ENCODE measurements at places on chromosomes 13 and 19.

DNA sequence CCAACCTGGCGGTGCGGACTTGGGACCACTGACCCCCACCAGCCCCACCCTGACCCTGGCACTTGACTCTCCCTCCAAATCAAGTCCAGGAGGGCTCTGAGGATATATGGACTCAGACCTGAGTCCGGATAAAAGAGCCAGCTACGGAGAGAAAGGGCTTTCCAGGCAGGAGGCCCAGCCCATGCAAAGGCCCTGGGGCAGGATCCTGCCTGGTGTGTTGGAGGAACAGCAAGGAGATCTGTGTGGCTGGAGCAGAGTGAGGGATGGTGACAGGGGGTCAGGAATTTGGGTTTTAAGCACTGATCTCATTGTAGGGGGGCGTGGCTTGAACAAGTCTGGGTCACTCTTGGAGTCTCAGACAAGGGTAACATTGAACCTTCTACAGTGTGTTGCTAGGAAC is 474 bp upstream of the ZNRF4 start:
- DNase-seq: no peak

GRCh38 chr13:56530096-56530495 is 610.6 kb upstream of the PRR20A start:
- DNase-seq: no peak

- no peak for DNase-seq
Observed at GRCh38 chr19:58397533-58398037, 2.1 kb downstream of the RNF225 start.

- no peak for DNase-seq
Observed at GRCh38 chr19:1418951-1419738, 11.8 kb downstream of the DAZAP1 start.

- no peak for DNase-seq
Observed at GRCh38 chr19:49119411-49120324, at the start of gene PPFIA3. PPFIA3 (plus strand) TSS chr19:49119544; CDS start chr19:49127874, 8,330 bp downstream.

DNA sequence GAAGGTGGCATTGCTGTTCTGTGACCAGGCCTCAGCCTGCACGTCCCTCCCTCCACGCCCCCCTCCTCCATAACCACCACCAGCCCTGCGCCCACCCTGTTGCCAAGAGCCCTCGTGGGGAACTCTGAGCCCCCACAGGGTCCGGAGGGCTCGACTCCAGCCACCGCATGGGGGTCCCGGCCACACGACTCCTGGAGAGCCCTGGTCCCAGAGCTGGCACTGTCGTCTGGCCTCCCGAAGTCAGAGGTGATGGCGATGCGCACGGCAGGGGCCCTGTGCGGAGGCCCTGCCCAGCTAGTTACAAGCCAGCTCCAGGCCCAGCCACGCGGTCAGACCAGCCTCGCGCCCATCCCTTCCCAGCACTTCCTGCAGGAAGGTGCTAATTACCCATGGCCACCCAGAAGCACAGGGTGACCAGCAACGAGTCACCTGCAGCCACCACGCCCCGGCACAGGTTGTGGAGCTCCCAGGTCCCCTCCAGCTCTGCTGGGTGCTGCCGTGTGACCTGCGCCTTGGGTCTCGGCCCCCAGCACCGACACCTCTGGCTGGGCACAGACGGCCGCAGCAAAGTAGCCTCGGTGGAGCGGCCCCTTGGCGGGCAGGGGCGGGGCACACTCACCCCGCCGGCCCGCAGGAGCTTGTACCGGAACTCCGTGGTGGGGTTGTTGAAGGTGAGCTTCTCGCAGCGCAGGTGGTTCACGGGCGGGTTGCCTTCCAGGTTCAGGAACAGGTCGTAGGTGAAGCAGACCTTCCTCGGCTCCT is 49.6 kb downstream of the MLLT1 start:
- DNase-seq: no peak

DNA sequence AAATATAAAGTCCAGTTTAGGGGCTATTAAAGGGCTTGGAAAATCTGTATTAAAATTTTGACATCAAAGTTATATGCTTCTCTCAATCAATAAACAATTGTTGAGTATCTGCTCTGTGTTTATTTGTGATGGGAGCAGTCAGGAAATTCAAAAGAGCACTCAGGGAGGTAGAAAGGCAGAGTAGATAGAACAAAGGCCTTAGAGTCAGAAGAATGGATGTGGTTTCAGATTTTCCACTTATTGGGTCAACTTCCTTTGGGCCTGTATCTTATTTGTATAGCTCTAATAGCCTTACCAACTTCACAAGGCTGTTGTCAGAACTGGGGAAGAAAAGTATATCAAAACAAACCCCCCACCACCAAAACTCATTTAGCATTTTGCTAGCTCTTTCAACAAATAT is 302.6 kb downstream of the SPRY2 start:
- DNase-seq: no peak

DNA sequence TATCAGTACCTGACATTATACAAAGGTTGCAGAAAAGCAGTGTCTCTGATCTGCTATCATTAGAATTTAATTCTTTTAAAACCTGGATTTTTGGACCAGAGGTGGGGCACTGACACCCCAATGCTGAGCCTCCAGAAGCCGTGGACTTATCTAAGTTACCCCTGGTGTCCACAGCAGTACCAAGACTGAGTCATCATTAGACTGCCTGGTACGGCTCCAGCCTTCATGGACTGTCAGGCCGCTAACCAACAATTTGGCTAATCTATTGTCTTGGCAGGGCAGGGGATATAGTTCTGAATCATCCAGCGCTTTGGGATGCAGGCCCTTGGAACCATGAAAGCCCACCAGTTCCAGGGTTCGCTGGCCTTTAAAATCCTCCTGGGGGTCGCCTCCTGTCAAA is 78.3 kb downstream of the TSHZ3 start:
- no peak for DNase-seq

- DNase-seq: peak; percentile 33
Observed at GRCh38 chr13:100506154-100506553, 82.4 kb downstream of the GGACT start.

DNA sequence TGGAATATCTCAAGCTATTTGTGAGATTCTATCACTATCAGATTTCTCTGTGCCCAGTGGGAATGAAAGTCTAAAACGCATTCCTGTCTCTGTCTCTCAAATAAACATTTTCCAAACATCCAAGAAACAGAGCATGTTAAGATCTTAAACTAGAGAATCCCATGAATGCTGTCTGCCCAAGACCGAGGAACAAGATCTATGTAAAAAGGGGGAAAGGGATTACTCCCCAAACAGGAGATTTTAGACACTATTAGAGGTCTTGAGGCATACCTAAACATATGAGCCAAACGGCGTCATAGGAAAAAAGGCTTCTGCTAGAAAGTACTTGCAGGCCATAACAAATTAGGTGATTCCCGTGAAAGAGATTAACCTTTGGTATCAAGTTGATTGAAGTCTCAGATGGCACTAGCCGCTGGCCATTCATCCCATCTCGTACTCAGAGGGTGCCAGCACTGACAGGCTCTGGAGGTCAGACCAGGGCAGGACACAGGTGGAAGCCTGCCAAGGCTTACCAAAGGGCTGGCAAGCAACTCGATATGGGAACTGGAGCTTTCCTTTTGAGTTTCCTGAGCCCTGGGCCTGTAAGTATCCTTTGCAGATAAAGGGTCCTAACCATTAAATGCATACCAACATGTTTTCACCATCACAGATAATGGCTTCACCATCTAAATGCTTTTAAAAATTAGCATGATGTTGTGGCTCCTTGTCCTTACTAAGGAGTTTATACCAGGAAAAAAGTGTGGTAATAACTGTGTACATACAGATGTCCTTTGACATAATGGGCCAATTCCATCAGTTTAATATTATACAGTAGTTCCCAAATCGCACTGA is 225.2 kb downstream of the FOXO1 start:
- DNase-seq: no peak

GRCh38 chr13:26656919-26657318 is 99.4 kb downstream of the WASF3 start:
- DNase-seq: no peak

DNA sequence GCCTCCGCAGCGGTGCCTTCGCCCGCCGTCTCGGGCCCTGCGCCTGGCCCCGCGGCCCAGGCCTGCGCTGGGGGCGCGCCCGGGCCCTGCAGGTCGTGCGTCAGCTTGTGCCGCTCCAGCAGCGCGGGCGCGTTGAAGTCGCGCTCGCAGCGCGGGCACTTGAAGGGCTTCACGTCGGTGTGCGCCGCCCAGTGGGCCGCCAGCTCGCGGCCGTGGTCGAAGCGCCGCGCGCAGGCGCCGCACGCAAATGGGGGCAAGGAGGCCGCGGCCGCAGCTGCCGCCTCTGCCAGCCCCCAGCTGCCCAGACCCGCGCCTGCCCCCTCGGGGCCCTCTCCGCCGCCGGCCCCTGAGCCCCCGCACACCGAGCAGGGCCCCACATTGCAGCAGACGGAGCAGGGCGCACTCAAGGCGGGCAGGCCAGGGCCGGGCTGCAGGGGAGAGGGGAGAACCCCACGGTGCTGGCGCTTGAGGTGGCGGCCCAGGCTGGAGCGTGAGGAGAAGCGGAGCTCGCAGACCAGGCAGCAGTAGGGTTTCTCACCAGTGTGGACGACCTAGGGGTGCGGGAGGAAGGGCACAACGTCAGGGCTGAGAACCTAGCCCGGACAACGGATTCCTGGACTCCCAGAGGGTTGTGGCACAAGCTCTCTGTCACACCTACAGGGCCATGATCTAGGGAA is 6.1 kb downstream of the FIZ1 start:
- no peak for DNase-seq

DNA sequence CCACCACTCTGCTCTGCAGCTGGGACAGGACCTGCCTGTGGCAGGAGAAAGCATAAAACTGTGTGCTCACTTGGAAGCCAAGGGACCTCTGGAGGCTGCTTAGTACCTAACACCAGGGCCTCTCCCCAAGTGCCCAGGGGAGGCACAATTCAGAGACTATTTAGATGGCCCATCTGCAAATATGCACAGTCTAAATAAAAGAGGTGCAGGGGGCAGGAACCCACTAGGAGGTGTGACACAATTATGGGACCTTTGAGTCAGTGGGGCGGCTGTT is 32.6 kb upstream of the EPHX3 start:
- no peak for DNase-seq

GRCh38 chr13:30078059-30078458 is 227.6 kb upstream of the UBL3 start:
- no peak for DNase-seq

- DNase-seq: no peak
Observed at GRCh38 chr13:47334173-47334572, 437.3 kb upstream of the HTR2A start.

GRCh38 chr13:73055813-73056564 is 2.8 kb upstream of the KLF5 start:
- DNase-seq: no peak

GRCh38 chr19:54451997-54452396 is 3.0 kb downstream of the LENG8 start:
- DNase-seq: no peak

DNA sequence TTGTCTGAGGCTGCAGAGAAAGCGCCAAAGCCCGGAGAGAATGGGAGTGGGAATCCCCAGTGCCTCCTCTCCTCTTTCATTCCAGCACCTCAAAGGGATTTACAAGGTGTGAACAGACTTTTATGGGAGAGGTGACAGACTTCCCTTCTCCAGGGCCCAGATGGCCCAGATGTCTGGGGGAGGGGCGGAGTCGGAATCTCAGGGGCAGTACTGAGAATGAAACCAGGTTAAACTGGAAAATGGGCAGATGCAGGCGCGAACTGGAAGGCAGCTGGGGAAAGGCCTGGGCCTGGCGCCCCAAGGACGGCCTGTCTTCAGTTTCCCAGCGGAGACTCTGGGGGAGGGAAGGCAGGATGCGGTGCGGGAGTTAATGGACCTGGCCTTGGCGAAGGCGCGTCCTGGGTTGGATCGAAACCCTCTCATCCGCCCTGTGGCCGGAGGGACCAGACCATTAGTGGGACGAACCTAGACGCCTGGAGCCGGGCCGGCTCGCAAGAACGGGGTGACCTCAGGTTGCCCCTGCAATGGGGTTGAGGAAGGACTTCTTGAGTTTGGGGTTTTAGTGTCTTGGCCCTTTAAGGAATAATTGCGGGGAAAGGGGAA is 592 bp upstream of the TRIP10 start:
- DNase-seq: no peak

DNA sequence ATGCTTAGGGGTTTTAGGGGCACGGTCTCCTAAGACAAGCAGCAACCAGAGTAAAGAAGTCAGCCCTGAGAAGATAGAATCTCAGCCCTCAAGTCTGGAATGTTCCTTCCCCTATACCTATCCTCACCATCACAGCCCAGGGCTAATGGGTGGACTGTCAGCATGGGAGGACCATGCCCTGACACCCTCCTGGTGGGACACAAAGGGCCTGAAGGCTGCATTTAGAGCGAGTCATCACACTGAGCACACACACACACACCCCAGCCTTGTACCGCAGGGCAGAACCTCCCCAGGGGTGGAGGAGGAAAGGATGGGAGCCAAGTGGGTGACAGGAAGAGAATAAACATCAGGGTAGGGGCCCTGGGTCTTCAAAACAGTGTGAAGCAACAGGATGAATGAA is 174.8 kb upstream of the SERP2 start:
- no peak for DNase-seq

GRCh38 chr13:31105020-31105795 is 56.5 kb downstream of the HSPH1 start:
- no peak for DNase-seq

Measured in activated CD4-positive, alpha-beta T cell treated with anti-CD3 and anti-CD28 coated beads, Interleukin-2, amount 50 U/mL, for 24 hours (primary cell).